Stimulated activated CD8-positive, alpha-beta memory T cell treated with anti-CD3 and anti-CD28 coated beads, Interleukin-4, amount 100 ng/mL, for 1 hour (primary cell): ENCODE measurements at places on chromosomes 11 and 22.

- no peak for DNase-seq
Observed at GRCh38 chr11:112288021-112288420, 27.4 kb upstream of the PLET1 start.

DNA sequence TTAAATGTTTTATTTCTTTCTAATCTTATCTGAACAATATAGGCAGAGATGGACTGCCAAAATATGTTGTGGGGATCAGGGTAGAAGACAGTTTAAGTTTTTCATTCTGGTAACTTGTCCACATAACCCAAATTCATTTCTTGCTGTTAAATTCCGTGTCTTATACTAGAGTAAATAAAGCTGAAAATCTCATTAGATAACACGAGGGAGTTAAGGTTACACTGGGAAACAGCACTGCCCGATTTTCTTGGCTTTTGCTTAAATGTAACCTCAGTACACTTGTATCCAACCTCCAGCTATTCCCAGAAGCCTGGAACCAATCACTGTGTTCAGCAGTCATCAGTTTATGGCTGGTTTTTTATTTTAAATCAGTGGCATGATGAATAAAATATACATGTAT is 48.2 kb downstream of the MICAL3 start:
- DNase-seq = no peak

DNA sequence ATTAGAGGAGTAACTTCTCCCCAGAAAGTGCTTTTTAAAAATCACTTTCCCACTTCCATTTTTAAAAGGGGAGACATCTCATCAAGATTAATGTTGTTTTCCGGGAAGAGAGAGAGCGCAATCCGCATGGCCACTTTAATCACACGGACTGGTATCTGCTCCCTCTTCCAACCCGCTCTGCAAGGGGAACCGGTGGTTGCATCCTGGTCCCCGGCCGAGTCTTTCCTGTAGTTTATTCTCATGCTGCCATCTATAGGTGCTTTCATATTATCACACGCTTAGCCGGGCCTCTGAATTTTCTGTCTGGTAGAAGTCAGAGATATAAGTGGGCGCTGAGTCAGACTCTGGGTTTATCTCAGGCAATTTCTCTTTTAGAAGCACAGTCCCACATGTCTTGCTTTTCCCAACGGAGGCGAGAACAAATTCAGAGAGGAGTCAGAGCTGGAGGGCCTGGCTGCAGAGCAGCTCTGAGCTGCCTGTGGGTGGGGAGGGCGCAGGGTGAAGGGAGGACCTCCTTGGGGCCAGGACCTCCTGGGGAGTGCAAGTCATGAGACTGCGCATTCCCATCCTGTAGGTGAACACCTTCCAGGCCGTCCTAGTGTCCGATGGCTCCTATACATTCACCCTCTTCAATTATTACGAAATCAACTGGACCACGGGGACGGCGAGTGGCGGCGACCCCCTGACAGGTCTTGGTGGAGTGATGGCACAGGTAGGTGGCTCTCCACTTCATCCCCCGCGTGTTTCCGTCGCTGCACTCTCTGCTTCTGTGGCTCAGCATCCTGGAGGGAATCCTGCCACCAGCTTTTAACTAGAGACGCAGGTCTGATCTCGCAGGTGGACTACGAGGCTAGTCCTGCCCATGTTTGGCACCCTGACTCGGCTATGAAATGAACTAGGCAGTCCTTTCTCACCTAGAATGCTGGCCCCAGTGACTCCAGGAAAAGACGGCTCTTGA is 11.7 kb downstream of the TECTA start:
- no peak for DNase-seq

- DNase-seq = no peak
Observed at GRCh38 chr11:30388957-30389356, 66.1 kb downstream of the ARL14EP start.

GRCh38 chr11:110367571-110367970 is 62.2 kb upstream of the FDX1 start:
- DNase-seq = no peak

DNA sequence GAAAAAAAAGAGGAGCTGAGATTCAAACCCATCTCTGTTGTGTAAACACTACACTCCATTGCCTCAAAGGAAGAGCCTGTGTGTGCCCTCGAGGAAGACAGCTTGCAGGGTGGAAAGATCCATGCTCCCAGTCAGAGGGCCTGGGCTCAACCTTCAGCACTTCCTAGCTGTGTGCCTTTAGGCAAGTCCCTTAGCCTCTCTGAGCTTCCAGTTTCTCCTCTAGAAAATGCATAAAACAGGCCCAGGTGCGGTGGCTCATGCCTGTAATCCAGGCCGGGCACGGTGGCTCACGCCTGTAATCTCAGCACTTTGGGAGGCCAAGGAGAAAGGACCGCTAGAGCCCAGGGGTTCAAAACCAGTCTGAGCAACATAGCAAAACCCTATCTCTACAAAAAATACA is 4.6 kb upstream of the ARFGAP2 start:
- DNase-seq = no peak

GRCh38 chr11:43554148-43554473 is 126.4 kb upstream of the HSD17B12 start:
- no peak for DNase-seq

- no peak for DNase-seq
Observed at GRCh38 chr11:57630171-57630570, 19.5 kb downstream of the YPEL4 start.

DNA sequence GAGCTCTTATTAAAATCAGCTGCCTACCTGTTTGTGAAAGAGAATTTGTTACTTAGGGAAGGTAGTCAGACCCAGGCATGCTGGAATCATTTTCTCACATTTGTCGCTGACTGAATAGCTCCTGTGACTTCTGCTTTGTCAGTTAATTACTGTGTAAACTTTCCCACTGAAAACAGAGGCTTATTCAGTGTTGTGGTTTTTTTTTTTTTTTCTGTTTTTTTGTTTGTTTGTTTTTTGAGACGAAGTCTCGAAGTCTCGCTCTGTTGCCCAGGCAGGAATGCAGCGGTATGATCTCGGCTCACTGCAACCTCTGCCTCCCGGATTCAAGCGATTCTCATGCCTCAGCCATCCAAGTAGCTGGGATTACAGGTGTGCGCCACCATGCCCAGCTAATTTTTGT is 5.6 kb upstream of the LDLRAD3 start:
- DNase-seq = no peak

GRCh38 chr22:25366876-25367466 is 147.5 kb downstream of the CRYBB2 start:
- no peak for DNase-seq

GRCh38 chr11:59791639-59792038 is 18.9 kb downstream of the MRPL16 start:
- DNase-seq = no peak

DNA sequence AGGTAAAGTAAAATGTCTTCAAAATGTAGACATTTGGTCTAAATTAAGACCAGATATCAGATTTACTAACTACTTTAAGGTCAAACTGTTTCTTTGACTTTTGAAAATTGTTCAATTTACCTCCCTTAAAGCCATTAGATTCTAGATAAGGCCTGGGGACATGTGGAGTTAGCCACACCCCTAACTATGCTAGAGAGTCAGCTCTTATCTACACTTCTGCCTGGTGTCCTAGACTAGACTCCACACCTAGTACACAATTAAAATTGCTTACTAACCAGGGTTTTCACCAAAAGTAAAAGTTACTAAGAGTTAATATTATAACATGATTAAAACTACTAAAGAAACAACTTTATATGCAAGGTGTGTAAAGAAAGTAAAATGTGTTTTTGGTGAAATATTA is 43.6 kb upstream of the DBX1 start:
- DNase-seq = no peak

GRCh38 chr11:115611343-115611742 is 107.1 kb upstream of the CADM1 start:
- no peak for DNase-seq

- DNase-seq = no peak
Observed at GRCh38 chr22:44111562-44112155, 69.1 kb upstream of the PARVG start.

DNA sequence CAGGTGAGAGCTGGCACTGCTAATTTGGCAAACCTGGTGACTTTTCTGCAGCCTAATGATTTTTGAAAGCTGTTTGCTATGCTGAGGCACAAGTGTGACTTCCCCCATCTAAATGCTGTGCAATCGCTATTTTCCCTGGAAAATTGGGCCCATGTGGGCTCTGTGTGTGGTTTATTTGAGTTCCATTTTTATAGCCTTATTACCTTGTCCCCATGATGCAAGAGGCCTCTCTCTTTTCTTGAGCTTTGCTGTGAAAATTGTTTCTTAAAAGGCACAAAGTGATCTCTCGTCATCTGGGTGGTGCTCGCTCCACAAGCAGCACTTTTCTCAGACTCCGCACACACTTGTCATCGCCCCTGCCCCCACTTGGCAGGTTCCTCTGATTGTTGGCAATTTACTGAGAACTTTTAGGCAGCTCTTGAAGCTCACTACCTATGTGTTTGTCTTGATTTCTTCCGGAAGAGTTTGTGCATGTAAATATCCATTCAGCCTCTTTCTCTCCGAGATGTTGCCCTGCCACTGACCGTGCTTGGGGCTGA is 24.9 kb downstream of the BMAL1 start:
- DNase-seq = no peak

GRCh38 chr11:110463153-110463552 is 33.4 kb downstream of the FDX1 start:
- DNase-seq = no peak

DNA sequence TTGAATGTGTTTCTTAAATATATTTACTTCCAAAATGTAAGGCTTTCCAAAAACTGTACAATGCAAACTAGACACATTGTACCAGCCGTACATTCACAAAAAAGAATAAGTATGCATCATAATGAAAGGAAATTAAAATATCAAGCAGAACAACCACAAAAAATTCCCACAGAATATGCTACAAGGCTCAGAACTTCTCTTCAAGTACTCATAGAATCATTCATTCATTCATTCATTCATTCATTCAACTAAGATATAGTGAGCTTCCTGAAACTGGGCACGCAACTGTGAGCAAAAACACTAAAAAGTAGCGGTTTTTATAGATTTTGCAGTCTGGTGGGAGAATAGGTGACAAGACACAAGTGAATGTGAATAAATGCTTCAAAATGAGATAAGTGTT is 690.1 kb downstream of the KCNA4 start:
- no peak for DNase-seq

GRCh38 chr11:44964526-44965209 is 14.0 kb upstream of the TP53I11 start:
- no peak for DNase-seq

GRCh38 chr11:26649884-26650283 is 72.0 kb downstream of the SLC5A12 start:
- no peak for DNase-seq

DNA sequence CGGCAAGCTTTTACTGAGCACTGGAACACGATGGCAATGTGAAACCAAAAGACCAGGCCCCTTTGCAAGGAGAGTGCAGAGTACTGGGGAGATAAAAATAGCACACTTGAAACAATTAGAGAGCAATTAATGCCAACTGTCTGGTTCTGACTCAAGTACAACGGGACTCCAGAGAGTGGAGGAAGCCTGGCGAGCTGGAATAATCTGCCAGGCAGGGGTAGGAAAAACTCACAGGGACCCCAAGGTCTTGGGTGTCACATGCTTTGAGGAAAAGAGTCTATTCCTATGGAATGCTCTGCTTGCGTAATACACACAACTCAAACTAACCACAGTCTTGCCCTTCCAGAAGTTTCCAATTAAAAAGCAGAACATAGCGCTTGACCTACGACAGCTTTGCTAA is 113.0 kb upstream of the CLMP start:
- DNase-seq = no peak

- no peak for DNase-seq
Observed at GRCh38 chr11:63099555-63099954, 44.5 kb downstream of the SLC22A24 start.

- DNase-seq = no peak
Observed at GRCh38 chr11:133917921-133918607, 38.7 kb downstream of the IGSF9B start.

- DNase-seq = no peak
Observed at GRCh38 chr11:46009647-46010046, 87.2 kb downstream of the LARGE2 start.

GRCh38 chr11:110251836-110252235 is 44.6 kb downstream of the RDX start:
- DNase-seq = no peak

DNA sequence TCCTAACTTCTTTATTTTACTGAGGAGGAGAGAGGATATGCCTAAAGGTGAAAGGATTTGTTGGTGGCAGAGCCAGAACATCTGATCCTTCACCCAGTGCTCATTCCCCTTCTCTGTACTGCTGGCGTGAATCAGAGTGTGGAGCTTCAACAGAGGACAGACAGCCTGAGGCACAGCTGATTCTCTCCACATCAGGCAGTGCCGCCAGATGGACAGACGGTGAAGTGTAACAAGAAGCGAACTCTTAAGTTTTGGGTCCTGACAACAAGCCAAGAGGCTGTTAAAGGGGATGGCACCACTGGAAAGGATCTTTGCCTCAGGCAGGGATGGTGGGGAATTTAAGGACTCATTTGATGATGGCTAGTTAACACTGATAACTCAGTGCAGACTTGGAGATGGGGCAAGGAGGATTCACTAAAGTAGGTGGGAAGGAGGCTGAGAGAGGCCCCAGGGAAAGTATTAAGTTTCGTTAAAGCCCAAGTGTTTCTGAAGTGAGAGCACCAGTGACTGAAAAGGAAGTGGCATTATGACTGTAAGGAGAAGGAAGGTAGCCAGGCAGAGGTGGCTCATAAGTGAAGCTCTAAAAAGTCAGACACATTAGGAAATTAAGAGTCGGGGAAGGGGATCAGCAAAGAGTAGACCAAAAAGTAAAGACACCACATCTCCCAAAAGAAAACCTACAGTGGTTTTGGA is 81.3 kb downstream of the CLPB start:
- no peak for DNase-seq

- DNase-seq = no peak
Observed at GRCh38 chr11:17010851-17011420, 3.3 kb downstream of the PLEKHA7 start.
